Bronchial epithelial cell (primary cell): ENCODE measurements at places on chromosomes 2 and 18. TPM values are rescaled to one million over a fixed set of nuclear protein-coding genes. Genes with fewer than 3 reads are reported as not detected.

DNA sequence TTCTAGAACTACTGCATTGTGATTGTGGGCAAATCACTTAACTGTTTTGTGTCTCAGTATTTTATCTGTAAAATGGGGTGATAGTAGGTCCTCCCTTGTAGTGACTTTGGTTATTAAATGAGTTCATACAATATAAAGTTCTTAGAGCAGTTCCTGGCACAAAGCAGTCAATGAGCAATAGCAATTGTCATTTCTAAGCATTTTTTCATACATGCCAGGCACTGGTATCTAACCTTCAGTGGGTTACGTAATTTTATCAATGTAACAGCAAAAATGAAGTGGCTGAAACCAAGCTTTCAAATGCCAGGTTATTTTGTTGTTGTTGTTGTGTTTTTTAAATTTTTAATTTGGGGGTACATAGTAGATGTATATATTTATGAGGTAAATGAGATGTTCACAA lies 401.9 kb downstream of the MEIS1 start:
- DNase-seq: peak; percentile 51

DNA sequence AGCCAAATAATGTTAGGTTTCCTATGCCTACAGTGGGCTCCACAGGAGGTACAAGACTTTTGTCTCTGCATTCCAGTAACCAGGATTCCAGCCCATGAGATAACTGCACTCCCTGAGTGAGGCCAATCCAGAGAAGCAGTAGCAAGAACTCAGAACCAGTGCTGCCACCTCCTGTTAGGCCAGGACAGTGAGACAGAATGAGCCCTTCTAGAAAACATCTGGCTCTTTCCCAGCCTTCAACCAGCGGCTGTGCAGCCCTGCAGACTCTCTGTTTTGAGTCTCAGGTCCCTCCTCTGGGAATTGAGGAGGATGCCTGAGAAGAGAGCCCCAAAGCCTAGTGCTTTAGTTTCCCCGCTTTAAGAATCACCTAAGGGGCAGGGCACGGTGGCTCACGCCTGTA lies 44.2 kb downstream of the ARID5A start:
- DNase-seq: no peak

The SERPINB13 gene
- total RNA-seq: 8.2 and 48.0 TPM in 2 replicates

The ABCG8 gene
- total RNA-seq: under 0.01 TPM in 1 of 2 replicates, not detected in the other

The GKN1 gene
- not detected in 2 replicates for total RNA-seq

GRCh38 chr2:5799348-5799747 lies 107.2 kb downstream of the SOX11 start:
- no peak for DNase-seq

The ST8SIA3 gene
- total RNA-seq: not detected in 2 replicates

DNA sequence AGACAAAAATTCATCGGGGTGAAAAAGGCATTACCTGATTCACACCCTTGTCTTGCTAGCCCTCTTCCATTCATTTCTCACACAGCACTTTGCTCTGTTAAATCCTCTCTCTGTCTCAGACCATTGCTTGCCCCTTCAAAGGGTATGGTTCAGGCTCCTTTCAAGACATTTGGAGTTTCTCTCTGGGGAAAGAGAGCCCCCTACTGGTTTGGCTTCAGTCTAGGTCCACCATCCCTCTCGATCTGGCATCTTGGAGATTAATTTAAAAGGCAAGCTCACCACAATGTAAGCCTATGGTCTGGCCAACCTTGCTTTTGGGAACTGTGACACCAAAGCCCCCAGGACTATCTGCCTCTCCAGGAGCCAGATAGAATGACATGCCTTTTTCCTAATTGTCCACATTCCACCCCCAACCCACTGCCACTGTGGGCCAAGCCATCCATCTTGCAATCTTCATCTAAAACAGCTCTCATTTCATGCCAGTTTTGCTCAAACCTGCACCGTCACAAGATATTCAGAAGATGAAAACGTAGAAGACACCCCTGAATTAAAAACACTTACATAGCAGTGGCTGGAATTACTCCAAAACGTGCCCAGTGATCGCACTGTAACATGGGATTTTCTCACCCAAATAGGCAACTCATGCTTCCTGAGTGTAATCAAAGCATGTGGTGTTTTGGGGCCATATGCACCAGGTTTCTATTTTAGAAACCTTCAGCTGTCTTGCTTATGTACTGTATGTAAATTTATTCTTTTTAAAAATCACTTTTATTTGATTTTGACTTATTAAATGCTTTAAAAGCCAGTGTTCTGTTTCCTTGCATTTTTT lies 93.9 kb downstream of the FARSB start:
- DNase-seq: peak; percentile 55

DNA sequence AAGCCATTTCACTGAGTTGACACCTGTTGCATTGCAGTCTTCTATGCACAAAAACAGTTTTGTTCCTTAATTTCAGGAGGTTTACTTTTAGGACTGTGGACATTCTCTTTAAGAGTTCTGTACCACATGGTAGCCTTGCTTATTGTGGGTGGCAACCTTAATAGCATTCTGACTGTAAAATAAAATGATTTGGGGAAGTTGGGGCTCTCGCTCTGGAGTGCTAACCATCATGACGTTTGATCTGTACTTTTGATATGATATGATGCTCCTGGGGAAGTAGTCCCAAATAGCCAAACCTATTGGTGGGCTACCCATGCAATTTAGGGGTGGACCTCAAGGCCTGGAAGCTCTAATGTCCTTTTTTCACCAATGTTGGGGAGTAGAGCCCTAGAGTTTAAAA lies 3.4 kb downstream of the CTLA4 start:
- no peak for DNase-seq

DNA sequence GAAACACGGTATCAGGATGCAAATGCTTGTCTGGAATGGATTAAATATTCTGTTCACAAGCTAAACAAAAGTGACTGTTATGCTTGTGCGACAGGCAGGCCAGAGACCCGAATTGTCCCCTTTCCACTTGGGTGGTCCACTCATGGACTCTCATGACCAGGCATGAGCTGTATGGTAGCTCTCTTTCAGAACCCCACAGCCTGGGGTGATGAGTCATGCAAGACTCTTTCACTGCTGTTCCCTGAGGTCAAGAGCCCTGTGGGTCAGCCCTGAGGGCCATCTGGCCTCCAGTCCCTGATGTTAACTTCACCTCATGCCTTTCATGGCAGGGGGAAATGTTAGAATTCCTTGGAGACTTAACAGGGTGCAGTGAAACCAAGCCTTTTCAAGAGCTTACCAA lies 13.7 kb upstream of the SAP130 start:
- no peak for DNase-seq

The PRLH gene
- not detected in 2 replicates for total RNA-seq

The GULP1 gene
- 30.0 and 39.2 TPM in 2 replicates for total RNA-seq

- DNase-seq: no peak
Observed at GRCh38 chr2:157363612-157364101, 38.0 kb upstream of the ERMN start.

GRCh38 chr2:224520064-224520463 lies 65.1 kb downstream of the CUL3 start:
- DNase-seq: peak; percentile 60

DNA sequence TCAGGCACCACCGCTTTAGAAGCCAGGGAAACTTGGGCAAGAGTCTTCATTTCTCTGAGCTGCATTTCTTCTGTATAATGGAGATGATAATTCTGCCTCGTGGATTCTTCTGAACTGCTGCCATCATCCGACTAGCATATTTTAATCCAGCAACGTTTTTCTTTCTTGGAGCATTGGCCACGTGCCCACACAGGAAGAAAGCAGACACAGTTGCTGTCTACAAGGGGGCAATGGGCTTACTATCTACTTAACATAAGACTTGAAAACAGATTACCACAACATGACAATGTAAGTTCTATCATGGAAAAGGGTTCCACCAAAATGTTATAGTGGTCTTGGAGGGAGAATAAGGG lies 176.5 kb downstream of the FAM210A start:
- DNase-seq: no peak

- DNase-seq: no peak
Observed at GRCh38 chr2:33929467-33929866, 330.4 kb upstream of the FAM98A start.

DNA sequence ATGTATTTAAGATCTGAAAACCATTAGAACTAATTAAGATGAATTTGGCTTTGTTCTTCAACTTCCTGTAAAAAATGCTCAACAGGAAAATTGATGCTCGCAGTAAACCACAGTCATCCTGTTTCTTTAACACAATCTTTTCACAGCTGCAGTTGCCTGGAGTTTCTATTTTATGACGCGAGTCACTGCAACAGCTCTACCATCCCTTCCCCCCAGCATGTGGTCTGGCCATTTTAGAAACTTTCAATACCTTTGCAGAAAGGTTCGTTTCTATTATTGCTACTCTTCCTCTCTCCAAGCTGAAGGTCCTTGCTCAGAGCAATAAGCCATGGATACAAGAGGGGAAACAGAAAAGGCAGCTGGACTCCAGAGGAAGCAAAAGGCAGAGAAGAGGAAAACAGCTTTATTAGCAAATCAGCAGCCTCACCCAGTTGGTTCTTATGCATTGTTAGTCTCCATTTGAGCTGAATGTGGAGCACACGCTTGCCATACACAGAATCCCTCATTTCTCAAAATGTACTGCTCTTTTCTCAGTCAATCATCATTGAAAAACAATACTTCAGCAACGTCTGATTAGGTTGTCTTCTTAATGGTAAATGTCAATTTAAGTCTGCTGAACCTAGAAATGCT lies 3.9 kb downstream of the WIPF1 start:
- DNase-seq: no peak

GRCh38 chr2:227228061-227228667 lies 63.7 kb downstream of the COL4A3 start:
- peak; percentile 70 for DNase-seq

DNA sequence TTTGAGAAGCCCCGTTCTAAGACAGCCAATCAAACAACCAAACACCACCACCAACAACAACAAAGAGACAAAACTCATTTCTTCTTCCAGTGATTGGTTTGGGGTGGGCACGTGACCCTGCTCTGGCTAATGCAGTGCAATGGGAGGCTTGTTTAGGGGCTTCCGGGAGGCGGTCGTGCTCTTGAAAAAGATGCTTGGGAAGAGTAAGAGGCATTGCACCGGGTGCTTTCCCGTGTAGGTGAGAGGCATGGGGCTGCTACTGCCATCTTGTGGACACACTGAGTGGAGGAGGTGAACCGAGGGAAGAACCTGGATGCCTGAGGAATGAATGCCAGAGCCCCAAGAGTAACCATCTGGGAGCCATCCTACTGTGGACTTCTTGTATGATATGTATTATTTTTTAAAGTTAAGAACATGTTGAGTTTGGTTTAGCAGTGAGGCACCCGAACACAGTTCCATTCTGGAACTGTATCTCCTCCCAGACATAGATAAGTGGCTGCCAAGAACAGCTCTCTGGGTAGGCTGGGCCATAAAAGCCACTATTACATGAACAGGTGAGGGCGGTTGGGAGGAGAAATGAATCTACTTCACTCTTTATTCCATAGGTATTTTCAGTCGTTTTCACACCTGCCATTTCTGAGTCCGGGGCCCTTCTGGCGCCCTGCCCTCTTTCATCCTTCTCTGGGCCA lies 19.1 kb upstream of the ARHGAP25 start:
- DNase-seq: peak; percentile 66

The PLB1 gene
- 1.5 and 1.6 TPM in 2 replicates for total RNA-seq

- peak; percentile 87 for DNase-seq
Observed at GRCh38 chr2:121197369-121198091, 87.5 kb downstream of the TFCP2L1 start.

DNA sequence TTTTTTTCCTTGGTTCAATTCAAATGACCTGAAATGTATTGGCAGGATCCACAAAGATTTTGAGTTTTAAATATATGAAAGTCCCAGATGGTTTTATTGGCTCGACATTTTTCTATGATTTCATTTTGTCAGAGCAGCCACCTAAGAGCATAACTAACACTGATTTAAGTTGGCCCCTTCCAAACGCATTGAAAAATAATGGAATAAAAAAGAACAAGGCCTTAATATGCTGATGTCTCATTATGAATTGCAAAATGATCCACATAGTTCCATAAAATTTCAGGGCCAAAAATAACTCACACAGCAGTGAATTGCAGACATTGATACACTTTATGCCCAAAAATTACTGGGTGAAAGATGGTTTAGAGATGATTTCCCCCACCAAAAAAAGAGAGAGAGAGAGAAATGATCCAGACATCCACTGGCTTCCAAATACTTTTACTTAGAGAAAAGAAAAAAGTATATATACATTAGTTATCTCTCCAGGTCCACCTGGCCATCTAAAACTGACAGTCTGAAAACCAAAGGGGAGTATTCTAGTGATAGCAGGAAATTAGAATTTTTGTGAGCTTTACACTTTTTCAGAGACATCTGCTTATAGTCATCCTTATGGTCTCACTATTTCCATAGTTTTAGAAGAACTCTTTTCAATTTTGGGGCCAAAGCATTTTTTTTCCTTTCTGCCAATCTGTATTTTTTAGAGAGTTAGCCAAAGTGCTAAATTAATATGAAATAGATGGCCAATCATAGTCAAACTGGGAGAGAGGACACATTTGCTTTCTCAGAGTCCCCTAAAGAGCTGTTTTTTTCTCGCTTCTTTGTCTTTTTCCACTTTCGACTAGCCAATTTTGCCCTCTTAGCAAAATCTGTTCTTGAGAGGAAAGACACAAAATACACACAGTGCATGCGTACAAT lies 213.5 kb upstream of the RND3 start:
- DNase-seq: no peak

GRCh38 chr18:22210311-22210754 lies 40.9 kb downstream of the GATA6 start:
- DNase-seq: peak; percentile 38
